HFFc6 (cell line): ENCODE measurements at places on chromosomes 12 and 14. TPM values are rescaled to one million over a fixed set of nuclear protein-coding genes. Genes with fewer than 3 reads are reported as not detected.
A peak's percentile ranks its signal among the peaks of the same experiment; 100 is the strongest.

ORAI1 gene
- total RNA-seq: 18.5 to 26.9 TPM (median 22.3 TPM) in 3 replicates

CLEC4C gene
- not detected in 3 replicates for total RNA-seq

CRACR2A gene
- total RNA-seq: 0.19 to 0.26 TPM in 2 of 3 replicates, not detected in the other

- peak; percentile 10 for DNase-seq
Measured at GRCh38 chr14:73467800-73468199, 9.5 kb upstream of the NUMB start.

- DNase-seq: no peak
Measured at GRCh38 chr12:51891843-51892242, 3.9 kb downstream of the ANKRD33 start.

GRCh38 chr12:57734591-57734990, 4.0 kb downstream of the AGAP2 start:
- peak; percentile 30 for DNase-seq

DNA sequence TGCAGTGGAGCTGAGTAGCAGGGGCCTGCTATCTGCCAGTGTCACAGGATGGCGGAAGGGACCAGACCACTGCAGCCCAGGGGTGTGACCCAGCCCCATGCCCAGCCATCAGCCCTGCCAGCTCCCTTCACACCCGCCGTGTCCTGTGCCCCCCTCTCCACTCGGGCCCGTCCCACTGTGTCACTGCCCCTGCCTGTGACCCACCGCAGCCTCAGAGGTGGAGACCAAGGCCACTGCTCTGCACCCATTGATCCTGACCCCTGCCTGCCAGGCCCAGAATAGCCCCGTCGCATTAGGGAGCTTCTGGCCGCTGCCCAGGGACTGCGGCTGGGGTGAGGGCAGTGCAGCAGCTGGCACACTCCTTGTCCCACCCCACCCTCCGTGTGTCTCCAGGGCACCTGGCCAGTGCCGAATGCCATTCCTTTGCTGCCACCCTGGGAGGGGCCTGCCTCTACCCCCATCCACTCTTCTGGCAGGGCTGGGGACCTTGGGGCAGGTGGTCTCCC, 2.1 kb upstream of the CRIP2 start:
- DNase-seq: no peak

DNA sequence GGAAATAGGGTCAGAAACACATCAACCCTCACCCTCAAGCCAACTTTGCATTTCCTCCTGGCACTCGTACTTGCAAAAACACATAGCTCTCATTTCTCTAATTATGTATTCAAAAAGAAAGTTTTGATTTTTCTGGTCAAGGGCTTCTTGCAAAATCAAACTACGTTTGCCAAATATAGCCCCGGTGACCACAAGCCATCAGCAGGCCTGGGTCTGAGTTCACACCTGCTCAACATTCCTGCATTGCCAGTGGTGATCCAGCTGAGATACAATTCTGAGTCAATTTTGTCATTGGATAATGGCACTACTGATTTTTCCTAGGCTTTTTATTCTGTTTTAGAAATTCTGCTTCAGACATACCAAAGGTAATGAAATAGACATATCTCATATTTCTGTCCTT, 10.7 kb upstream of the BHLHE41 start:
- DNase-seq: no peak

GRCh38 chr12:89880690-89881350, 172.2 kb upstream of the ATP2B1 start:
- no peak for DNase-seq

- no peak for DNase-seq
Measured at GRCh38 chr14:84027351-84027750, 1502.6 kb upstream of the FLRT2 start.

- peak; percentile 37 for DNase-seq
Measured at GRCh38 chr12:126385785-126386184, 1320.5 kb downstream of the AACS start.

GRCh38 chr14:102278631-102278935, 26.4 kb downstream of the MOK start:
- no peak for DNase-seq

DNA sequence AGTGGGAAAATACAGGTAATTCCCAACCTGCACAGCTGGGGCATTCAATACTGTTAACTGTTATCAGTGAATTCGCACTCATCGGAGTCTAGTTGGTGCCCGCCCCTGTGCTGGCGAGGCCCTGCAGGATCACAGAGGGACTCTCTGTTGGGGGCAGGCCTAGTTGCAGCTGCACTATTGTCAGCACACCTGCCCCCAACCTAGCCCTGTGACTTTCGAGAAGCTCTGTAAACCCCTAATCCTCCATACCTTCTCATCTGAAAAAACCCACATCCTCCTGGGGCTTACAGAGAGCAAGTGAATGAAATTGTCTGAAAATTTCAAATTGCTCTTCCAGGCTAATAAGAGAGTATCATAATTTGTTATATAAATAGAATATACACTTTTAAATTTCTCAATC, 132.2 kb upstream of the NUDT4 start:
- no peak for DNase-seq

DNA sequence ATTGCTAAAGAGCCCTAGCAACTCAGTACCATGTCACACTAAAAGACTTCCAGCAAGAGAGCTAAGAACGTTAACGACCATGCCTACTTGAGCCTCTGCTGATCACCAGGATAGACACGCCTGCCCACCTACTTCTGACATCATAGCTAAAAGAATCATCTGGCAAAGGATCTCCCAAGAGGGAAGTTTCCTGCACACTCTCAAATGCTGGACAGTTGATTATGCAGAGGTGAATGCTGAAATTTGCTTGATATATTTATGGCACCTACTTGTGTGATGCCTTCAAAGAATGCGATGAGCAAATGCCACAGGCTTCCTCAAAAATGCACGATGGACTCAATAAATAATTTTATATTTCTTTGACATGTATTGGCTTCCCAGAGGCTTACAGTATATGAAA, 113.6 kb downstream of the GALC start:
- no peak for DNase-seq

GRCh38 chr14:23929136-23929535, 24.4 kb upstream of the DHRS4 start:
- DNase-seq: no peak

GRCh38 chr12:67088401-67089118, 180.6 kb upstream of the CAND1 start:
- DNase-seq: no peak
